Activated naive CD4-positive, alpha-beta T cell treated with anti-CD3 and anti-CD28 coated beads for 36 hours (primary cell): ENCODE measurements at places on chromosomes 7 and 10. TPM values are rescaled to one million over a fixed set of nuclear protein-coding genes. Genes with fewer than 3 reads are reported as not detected.

Gene ANKRD1
- total RNA-seq: not detected

- no peaks in the 10 kb centered on the region for H3K27me3 ChIP-seq
- peak; percentile 7 for DNase-seq
- no peak overlapping the region for H3K27ac ChIP-seq
These were observed 56.2 kb downstream of the CUL1 start for GRCh38 chr7:148754912-148755311.

Gene TEX47
- total RNA-seq: not detected

DNA sequence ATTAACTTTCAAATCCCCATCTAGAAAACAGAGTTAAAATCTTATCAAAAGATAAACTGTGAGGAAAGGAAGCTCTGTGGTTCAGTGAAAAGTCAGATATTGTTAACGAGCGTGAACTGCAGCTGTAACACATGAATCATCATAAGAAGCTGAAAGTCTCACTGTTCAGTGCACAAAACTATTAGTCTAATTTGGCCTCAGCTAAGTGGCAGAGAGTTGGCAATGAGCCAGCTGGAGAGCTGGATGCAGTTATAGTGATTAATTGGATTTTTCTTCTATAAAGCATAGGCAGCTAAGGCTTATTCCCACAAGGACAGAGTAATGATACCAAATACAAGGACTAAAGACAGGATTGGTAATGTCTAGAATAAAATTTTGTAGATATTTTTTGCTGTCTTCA lies 101.1 kb upstream of the ABCB5 start:
- no peak for DNase-seq
- no peak overlapping the region for H3K4me3 ChIP-seq
- no peaks in the 10 kb centered on the region for H3K4me1 ChIP-seq
- H3K27me3 ChIP-seq: no peaks in the 10 kb centered on the region
- no peaks in the 10 kb centered on the region for H3K36me3 ChIP-seq

- no peak overlapping the region for H3K4me3 ChIP-seq
- DNase-seq: no peak
- peaks cover 3% of the 10 kb centered on the region for H3K36me3 ChIP-seq
- no peaks in the 10 kb centered on the region for H3K27me3 ChIP-seq
These were observed 35.9 kb downstream of the FAM53B start for GRCh38 chr10:124708246-124708779.

GRCh38 chr7:116441534-116441933 lies 58.0 kb upstream of the CAV2 start:
- H3K27me3 ChIP-seq: peaks cover 11% of the 10 kb centered on the region
- H3K4me3 ChIP-seq: no peak overlapping the region
- H3K36me3 ChIP-seq: no peaks in the 10 kb centered on the region
- H3K4me1 ChIP-seq: no peaks in the 10 kb centered on the region
- no peak overlapping the region for H3K27ac ChIP-seq
- DNase-seq: no peak

Gene ANKRD2
- not detected for total RNA-seq

DNA sequence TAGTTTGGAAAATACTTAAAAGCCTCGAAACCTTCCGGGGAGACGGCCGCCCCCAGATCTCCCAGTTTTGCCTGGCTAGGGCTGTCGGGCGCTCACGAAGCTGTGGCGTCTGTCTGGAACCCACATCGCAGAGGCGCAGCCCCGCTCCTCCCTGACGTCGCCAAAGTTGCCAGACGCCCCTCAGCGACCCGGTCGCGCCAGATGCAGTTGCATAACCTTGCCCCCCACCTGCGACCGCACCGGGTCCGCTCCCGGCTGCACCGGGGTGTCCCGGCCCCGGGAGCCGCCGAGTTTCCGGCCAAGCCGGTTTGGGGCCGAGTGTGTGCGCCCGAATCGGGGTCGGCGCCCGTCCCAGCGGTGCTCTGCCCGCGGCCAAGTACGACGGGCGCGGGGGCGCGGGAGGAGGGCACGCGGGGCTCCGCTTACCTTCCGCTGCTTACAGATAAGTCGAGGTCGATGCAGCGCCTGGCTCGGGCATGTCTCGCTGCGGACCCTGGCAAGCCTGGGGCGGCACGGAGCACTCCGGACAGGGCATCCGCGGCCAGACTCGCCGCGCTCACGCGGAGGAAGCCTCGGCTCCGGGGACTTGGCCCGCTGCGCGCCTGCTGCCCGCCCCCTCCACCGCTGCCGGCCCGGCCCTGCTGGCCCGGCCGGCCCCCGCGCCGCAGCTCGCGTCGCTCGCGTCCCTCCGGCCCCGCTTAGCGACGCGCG lies 665 bp downstream of the INSYN2A start:
- peaks cover 45% of the 10 kb centered on the region for H3K27me3 ChIP-seq
- H3K27ac ChIP-seq: no peak overlapping the region
- H3K4me1 ChIP-seq: peaks cover 2% of the 10 kb centered on the region

Gene GPNMB
- total RNA-seq: 0.54 TPM

Gene PRTFDC1
- total RNA-seq: 0.99 TPM

GRCh38 chr7:74473116-74473515 lies 19.4 kb downstream of the GTF2IRD1 start:
- no peak overlapping the region for H3K4me3 ChIP-seq
- no peaks in the 10 kb centered on the region for H3K36me3 ChIP-seq
- H3K27ac ChIP-seq: no peak overlapping the region
- no peak for DNase-seq
- H3K4me1 ChIP-seq: no peaks in the 10 kb centered on the region

Gene COPG2
- total RNA-seq: 32.7 TPM

Gene AFAP1L2
- 0.98 TPM for total RNA-seq

Gene SKIDA1
- total RNA-seq: not detected

DNA sequence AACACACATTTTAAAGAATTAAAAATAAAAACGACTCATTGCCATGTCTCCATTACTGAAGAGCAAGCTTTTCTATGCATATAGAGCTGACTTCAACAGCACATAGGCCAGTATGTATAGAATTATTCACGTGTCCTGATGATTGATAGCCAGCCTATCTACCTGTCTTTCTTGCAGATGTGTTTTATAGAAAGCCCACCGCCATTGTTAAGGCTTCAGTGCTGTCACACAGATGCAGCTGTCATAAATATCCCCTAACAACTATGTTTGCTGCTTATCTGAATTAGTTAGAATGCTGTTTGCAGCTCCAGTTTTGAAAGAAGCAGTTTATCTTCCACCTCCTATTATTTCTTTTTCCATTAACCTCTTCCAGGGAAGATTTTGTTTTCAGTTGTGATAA lies 235.9 kb downstream of the SLC25A13 start:
- no peaks in the 10 kb centered on the region for H3K36me3 ChIP-seq
- peaks cover 3% of the 10 kb centered on the region for H3K4me1 ChIP-seq
- H3K4me3 ChIP-seq: no peak overlapping the region
- no peak overlapping the region for H3K27ac ChIP-seq
- H3K27me3 ChIP-seq: peaks cover 13% of the 10 kb centered on the region
- no peak for DNase-seq

DNA sequence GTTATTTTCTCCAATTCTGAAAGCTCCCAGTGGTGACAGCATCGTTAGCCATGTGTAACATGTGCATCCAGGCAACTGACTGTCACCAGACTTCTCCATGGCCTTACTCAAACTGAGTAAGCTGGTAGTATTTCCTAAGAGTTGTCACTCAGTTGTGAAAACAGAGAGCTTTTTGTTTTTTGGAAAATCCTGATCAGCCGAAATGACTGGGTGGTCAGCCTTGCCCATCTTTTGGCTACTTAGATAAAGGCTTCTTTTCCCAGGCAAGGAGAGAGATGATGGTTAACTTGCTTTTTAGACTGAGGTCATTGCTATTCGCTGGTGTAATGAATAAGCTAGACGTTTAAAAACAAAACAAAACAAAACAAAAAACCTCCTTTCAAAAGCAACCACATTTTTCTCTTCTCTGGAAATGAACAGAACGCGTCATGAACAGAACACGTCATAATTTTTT lies 159.5 kb upstream of the KLF14 start:
- peaks cover 70% of the 10 kb centered on the region for H3K36me3 ChIP-seq
- H3K27me3 ChIP-seq: no peaks in the 10 kb centered on the region
- DNase-seq: no peak

DNA sequence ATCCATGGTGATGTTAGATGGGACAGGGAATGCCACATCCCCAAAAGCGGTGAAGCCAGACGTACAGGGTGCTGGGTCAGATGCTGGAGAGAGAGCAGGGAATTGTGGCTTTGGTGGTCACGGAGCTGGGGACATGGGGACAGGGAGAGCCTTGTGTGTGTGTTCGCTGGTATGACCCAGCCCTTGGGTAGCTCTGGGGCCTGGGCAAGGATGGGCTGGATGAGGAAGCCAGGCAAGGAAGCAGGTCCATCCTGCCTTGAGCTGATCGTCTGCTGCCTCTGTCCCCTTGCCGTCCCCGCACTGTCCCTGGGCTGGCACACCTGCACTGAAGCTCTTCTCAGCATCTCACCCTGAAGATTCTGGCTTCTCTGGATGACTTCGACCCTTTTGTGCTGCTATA lies 15.4 kb upstream of the CLDN4 start:
- H3K4me3 ChIP-seq: no peak overlapping the region
- no peaks in the 10 kb centered on the region for H3K4me1 ChIP-seq
- H3K27ac ChIP-seq: no peak overlapping the region

DNA sequence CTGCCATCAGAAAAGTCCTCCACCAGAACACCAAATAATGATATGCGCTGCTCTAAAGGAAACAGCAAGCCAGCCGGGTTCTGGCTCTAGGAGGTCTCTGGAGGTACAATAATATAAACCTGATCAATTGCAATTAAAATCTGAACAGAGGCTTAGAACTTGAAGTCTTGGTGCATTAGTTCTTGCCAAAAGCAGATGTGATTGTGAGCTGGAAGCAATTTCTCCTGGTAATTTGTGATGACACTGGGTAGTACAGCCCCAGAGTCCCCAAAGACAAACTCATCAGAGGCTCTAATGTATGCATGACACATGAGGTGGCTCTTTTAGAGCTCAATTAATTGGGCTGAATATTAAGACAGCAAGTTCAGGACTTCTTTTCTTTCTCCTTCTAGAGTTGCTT lies 3.3 kb downstream of the ETV1 start:
- DNase-seq: no peak
- no peaks in the 10 kb centered on the region for H3K36me3 ChIP-seq
- no peak overlapping the region for H3K4me3 ChIP-seq
- H3K27me3 ChIP-seq: peaks cover 6% of the 10 kb centered on the region

DNA sequence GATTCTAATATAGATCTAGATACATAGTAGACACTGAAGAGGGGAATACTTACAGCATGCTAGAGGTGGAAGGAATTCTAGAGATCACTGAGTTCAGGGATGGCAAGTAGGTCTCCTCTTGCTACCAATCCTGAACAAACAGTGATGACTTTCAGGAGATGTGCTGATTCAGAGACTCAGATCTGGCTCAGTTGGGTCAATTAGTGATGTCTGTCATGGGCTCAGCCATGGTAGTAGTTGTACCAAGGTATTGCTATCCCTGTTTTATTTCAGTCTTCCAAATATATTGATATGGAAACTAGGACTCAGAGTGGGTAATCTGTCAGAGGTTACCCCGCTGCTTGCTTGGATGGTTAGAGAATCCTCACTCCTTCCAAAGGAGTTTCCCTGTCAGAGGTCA lies 38.5 kb downstream of the UNC5B start:
- H3K27me3 ChIP-seq: no peaks in the 10 kb centered on the region
- H3K27ac ChIP-seq: no peak overlapping the region
- no peak for DNase-seq
- H3K36me3 ChIP-seq: no peaks in the 10 kb centered on the region
- no peaks in the 10 kb centered on the region for H3K4me1 ChIP-seq
- no peak overlapping the region for H3K4me3 ChIP-seq
